IPS-NIHi11 (cell line): ENCODE measurements at places on chromosomes 7 and 10.

DNA sequence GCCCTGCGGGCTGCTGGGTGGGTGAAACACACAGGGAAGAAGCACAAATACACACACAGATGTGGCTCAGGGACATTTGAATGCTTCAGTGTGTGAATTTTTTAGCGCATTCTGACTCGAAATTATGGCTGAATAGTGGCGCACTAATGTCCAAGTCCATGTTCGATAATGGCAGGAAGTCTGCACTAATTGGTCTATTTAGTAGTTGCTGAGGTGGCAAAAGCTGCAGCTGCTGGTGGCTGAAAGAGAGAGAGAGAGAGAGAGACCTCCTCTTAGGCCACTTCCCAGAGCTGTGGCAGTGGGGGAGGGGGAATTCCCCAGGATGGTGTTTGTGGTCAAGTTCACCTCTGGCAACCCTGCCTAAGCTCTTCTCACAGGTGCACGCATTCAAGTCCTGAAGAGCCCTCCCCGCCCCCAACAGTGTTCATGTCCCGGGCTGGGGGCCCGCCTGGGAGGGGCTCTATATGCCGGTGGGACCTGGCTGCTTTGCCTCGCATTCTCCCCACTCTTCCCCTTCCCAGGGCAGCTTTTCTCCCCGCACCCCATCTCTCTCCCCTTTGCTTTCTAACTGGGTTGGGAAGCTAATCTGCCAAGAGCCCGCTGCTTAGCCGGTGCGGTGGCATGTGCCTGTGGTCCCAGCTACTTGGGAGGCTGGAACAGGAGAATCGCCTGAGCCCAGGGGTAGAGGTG lies 6.0 kb upstream of the MNX1 start:
- DNase-seq: no peak

DNA sequence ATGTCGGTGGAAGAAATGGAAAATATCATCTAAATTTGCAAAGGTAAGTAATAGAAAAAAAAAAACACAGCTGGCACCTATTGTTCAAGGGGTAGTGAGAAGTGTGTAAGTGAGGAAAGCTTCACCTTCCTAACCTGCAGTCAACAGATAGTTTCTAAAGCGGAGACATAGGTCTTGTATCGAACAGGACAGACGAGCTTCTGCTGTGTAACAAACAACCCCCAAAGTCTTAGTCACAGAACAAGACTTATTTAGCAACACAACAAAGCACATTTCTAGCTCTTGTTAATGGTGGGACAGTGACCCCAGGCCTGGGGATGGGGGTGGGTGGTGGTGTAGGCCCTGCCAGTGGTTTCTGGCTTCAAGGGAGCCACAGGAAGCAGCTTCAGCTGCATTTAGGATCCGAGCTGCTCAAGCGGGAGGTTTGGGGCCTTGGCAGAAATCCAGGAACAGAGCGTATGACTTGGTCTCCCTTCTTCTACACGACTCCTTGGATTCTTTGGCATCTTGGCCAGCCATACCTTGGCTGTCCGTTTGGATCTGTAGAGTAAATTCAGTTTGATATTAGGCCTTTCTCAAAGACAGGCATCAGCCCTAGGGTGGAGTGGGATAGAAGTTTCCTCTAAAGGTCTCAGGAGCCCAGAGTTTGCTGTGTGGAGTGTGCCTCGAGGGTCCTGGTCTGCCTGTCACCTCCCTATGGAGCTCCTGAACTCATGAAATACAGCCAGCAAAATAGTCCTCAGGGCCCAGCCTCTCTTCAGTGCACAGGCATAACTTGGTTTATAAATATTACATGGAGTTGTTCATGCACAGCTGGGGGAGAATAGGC lies 56.9 kb upstream of the SHH start:
- DNase-seq: no peak

- DNase-seq: no peak
Measured at GRCh38 chr7:16365177-16365576, 56.2 kb downstream of the CRPPA start.

- DNase-seq: no peak
Measured at GRCh38 chr7:158740657-158741293, 36.2 kb upstream of the NCAPG2 start.

GRCh38 chr10:17427201-17427600 lies 27.2 kb downstream of the ST8SIA6 start:
- no peak for DNase-seq

GRCh38 chr10:103452506-103453230 lies 498 bp upstream of the CALHM2 start:
- no peak for DNase-seq

DNA sequence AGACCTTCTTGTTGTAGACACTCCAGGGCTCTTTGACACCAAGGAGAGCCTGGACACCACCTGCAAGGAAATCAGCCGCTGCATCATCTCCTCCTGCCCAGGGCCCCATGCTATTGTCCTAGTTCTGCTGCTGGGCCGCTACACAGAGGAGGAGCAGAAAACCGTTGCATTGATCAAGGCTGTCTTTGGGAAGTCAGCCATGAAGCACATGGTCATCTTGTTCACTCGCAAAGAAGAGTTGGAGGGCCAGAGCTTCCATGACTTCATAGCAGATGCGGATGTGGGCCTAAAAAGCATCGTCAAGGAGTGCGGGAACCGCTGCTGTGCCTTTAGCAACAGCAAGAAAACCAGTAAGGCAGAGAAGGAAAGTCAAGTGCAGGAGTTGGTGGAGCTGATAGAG lies 5.5 kb downstream of the GIMAP7 start:
- no peak for DNase-seq

- DNase-seq: peak; percentile 45
Measured at GRCh38 chr7:1666823-1667565, 3.1 kb upstream of the ELFN1 start.

GRCh38 chr10:87585565-87586514 lies 73.8 kb upstream of the PAPSS2 start:
- peak; percentile 16 for DNase-seq

DNA sequence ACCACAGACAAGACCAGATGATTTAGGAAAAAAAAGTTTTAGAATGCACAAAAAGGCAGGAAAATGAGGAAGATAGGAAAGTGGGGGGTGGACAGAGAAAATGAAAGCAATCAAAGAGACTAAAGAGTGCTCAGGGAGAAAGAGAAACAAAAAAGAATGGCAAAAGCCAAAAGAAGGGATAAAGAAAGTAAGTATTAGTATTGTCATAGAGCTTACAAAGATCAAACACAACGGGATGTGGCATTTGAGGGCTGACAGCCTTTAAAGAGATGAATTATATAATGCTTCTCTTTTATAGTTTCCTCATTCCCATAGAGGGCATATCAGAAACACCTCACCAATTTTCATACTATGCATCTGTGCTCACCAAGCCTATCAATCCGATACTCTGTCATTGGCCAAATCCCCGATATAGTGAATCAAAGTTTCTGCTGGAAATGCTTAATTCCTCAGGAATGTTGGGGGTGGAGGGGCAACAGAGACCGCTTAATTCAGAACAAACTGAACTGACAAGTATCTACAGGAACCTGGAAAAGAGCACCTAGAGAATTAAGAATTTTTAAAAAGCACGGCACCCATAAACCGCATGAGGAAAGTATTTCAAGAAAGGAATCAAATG lies 2.7 kb downstream of the COG5 start:
- no peak for DNase-seq

- DNase-seq: no peak
Measured at GRCh38 chr7:99478464-99479440, 6.1 kb downstream of the ZNF789 start.

DNA sequence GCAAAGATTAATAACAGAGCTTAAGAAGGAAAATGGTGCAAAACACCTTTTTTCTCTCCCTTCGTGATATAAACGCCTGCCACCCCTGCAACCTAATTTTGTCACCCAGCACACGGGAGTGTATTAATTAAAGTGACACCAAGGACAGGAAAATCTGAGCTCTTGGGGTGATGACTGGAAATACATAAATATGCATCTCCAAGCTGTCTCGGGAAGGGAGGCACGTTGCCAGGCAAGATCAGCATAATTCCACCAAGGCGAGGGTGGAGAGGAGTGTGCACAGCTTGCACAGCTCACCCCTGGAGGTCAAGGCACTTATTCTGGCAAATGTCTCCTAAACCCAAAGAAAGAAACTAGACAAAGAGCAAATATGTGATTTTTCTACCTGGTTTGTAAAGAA lies 700.9 kb downstream of the GRID1 start:
- DNase-seq: no peak

GRCh38 chr7:98618786-98619185 lies 1.7 kb downstream of the NPTX2 start:
- DNase-seq: no peak
